Stimulated activated CD4-positive, alpha-beta T cell treated with anti-CD3 and anti-CD28 coated beads, Interleukin-15, amount 100 ng/mL, for 1 hour (primary cell): ENCODE measurements at places on chromosomes 7 and 10.

DNA sequence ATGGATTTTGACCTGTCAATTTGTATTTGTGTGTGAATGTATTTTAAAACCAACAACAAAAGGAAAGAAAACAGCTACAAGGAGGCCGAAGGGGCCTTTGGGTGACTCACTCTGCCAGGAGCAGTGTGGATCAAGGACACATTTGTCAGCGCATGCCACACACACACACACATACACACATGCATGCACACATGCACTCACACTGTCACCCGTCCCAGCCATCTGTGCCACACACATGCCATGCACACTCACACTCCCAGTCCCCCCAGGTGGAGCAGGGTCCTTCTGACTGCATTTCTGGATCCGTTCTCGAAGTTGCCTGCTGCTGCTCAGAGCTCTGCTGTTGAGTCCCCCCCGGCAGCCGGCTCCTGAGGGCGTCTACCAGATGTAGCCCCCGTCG is 26.0 kb downstream of the SPOCK2 start:
- DNase-seq, result no peak

DNA sequence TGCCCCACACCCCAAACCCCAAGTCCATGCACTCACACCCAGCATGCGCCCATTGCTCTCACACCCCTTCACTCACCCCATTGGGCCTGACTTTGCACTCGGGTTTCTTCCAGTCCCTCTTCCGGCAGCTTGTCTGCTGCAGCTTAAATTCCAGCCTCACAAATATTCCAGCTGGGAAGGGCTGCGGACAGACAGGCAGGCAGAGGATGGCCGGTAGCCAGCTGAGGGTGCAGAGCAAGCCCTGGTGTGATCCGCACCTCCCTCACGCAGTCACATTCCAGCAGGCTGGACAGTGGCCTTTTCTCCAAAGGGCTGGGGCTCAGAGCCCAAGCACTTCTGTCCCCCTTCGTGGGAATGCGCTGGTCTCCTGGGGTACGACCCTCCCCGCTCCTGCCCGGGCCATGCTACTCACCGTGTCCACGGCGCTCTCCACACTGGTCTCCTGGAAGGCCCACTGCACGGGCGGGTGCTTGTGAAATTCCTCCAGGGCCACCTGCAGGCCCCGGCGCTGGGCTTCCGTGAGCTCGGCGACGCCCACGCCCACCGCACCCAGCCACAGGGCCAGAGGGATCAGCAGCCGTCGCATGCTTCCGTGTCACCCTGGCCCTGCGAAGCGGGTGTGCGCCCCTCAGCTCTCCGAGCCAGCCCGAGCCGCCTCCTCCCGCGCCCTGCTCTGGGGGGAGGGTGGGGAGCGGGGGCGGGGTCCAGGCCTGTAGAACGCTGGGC is 1.2 kb downstream of the RARRES2 start:
- DNase-seq, result no peak

DNA sequence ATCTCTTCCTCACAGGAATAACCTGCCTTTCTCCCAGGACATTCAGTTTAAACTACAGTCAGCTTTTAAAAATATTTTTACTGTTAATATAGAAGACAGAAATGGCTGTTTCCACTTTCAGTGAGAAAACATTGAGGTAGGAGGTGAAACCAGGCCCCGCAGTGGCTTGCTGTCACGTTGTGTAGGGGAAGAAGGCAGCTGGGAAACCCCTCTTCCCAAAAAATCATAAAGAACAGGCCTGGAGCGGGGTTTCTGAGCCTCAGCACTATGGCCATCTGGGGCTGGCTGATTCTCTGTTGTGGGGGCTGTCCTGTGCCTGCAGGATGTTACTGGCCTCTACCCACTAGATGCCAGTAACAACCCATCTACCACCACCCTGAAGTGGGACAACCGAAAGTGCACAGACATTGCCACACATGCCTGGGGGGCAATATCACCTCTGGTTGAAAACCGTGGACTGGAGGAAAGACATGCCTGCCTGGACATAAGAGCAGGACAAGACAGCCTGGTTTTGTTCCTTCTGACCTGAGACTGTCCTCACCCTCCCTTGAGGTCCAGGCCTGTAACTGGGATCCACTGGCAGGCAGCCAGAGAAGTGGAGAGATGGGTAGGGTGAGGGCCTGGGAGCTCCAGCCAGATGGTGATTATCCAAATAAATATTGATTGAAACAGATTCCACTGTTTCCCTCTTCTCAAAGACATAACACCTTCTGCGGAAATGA is 43.9 kb downstream of the KCNH2 start:
- no peak for DNase-seq

GRCh38 chr10:119413471-119414080 is 128.9 kb downstream of the RGS10 start:
- DNase-seq, result no peak

GRCh38 chr7:15855525-15856109 is 169.1 kb upstream of the MEOX2 start:
- DNase-seq, result no peak

- DNase-seq, result no peak
Measured at GRCh38 chr10:77188521-77188920, 449.1 kb downstream of the KCNMA1 start.

GRCh38 chr10:297567-297966 is 162.3 kb downstream of the ZMYND11 start:
- no peak for DNase-seq

- DNase-seq, result no peak
Measured at GRCh38 chr7:48424731-48425130, 253.5 kb downstream of the ABCA13 start.

- DNase-seq, result no peak
Measured at GRCh38 chr10:129099992-129100391, 367.0 kb upstream of the MGMT start.

GRCh38 chr10:16809074-16809718 is 8.0 kb downstream of the RSU1 start:
- DNase-seq, result no peak

DNA sequence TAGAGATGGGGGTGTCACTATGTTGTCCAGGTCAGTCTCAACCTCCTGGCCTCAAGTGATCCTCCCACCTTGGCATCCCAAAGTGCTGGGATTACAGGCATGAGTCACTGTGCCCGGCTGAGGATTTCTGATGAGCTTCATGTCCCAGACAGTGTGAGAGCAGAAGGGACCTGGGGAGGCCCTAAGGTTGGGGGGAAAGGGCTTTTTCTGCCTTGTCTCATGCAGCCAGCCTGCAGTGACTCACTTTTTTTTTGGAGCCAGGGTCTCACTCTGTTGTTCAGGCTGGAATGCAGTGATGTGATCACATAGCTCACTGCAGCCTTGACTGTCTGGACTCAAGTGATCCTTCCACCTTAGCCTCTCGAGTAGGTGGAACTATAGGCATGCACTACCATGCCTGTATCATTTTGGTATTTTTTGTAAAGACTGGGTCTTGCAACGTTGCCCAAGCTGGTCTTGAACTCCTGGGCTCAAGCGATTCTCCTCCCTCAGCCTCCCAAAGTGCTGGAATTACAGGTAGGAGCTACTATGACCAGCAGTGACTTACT is 14.6 kb downstream of the COL26A1 start:
- DNase-seq, result no peak

DNA sequence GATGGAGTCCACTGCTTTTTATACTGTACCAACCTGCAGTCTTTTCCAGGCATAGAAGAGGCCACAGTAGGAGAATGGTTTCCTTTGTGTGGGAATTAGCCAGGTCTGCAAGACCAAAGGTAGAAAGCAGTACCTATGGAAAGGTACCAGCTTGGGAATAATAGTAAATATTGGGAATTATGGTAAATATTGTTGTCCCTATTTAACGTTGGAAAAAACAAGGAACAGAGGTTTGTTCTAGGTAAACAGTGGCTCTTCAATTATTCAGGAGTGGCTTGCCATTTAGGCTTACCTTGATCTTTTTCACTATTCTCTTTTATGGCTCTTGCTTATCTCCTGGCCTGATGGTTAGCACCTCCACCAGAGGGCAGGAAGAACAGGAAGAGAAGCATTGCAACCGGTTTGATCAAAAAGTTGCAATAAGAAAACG is 43.9 kb upstream of the GSAP start:
- no peak for DNase-seq

GRCh38 chr7:50749896-50750295 is 32.8 kb downstream of the GRB10 start:
- no peak for DNase-seq

DNA sequence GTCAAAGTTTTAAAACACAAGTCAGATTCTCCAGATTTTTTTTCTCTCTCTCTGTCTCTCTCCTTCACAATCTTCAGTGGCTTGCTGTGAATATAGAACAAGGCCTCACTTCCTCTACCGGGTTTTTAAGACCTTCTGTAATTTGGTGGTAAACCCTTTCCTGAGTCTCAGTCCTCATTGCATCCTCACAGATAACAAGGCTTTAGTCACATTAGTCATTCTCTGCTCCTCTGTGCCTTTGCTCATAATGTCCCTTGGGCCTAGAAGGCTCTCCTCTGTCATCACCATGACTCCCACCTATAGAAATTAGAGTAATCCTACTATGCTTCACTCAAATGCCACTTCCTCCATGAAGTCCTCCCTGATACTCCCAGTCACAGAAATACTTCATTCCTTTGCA is 172.7 kb upstream of the HPS1 start:
- no peak for DNase-seq

GRCh38 chr7:45324683-45325237 is 167.2 kb downstream of the RAMP3 start:
- no peak for DNase-seq

DNA sequence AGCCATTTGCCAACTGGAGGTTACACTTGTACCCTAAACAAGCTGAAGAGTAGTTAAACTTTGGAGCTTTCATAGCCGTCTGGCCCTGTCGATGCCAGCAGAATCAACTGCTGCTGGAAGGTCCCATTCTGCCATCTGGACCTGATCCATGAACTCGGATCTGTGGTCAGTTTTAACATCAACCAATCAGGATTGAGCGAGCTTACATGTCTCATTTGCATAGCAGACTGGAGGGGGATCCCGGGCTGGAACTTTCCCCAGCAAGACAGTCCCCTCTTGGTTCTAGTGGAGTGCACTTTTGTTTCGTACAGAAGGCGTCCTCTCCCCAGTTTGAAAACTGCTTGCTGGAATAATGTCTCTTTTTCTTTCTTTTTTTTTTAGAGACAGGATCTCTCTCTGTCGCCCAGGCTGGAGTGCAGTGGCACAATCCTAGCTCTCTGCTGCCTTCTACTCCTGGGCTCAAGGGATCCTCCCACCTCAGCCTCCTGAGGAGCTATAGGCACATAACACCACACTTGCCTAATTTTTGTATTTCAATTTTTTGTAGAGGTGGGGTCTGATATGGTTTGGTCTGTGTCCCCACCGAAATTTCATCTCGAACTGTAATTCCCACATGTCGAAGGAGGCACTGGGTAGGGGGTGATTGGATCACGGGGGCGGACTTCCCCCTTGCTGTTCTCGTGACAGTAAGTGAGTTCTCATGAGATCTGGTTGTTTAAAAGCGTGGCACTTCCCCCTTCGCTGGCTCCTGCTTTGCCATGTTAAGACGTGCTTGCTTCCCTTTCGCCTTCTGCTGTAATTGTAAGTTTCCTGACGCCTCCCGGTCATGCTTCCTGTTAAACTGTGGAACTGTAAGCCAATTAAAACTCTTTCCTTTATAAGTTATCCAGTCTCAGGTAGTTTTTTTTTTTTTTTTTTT is 42.8 kb upstream of the SEPHS1 start:
- no peak for DNase-seq

GRCh38 chr7:20288036-20288435 is 42.7 kb upstream of the ITGB8 start:
- DNase-seq, result no peak

GRCh38 chr7:133696056-133696455 is 431.1 kb upstream of the LRGUK start:
- DNase-seq, result no peak
